Effector memory CD8-positive, alpha-beta T cell (primary cell): ENCODE measurements at places on chromosomes 7 and 10.

DNA sequence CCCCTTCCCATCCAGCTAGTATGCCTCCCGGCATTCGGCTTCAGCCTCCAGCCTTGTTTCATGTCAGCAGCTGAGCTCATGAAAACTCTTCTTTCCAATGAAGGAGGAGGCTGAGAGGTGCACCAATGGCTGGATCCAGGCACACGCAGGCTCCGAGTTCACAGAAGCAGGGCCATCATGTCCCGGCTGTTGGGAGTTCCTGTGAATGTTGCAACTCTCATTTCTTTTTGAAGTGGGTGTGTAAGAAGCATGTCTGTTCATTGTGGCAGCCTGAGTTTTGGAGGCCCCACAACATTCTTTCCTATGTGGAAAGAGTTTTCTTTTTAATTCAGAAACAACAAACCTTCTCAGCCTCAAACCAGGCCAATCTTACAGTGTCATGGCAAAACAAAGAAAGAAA is 89.7 kb downstream of the PTPRE start:
- H3K4me3 ChIP-seq = no peak overlapping the region
- peaks cover 58% of the 10 kb centered on the region for H3K27me3 ChIP-seq
- H3K36me3 ChIP-seq = no peaks in the 10 kb centered on the region
- peaks cover 4% of the 10 kb centered on the region for H3K4me1 ChIP-seq

DNA sequence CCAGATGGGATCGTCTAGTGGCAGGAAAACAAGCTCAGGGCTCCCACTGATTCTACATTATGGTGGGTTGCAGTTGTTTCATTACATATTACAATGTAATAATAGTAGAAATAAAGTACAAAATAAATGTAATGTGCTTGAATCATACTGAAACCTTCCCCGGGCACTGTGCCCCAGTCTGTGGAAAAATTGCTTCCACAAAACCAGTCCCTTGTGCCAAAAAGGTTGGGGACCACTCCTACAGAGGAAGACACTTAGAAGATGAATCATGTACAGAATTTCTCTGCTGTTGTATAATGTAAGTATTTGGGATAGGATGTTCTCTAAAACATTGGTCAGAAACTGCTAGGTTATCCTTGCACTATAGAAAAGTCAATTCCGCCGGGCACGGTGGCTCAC is 11.3 kb upstream of the PHYH start:
- no peak overlapping the region for H3K4me3 ChIP-seq
- H3K27ac ChIP-seq = no peak overlapping the region
- peaks cover 6% of the 10 kb centered on the region for H3K36me3 ChIP-seq
- H3K4me1 ChIP-seq = no peaks in the 10 kb centered on the region
- no peak for DNase-seq

GRCh38 chr7:50851451-50851850 is 68.8 kb upstream of the GRB10 start:
- H3K27ac ChIP-seq = no peak overlapping the region
- no peak overlapping the region for H3K4me3 ChIP-seq
- H3K4me1 ChIP-seq = no peaks in the 10 kb centered on the region
- no peak for DNase-seq
- H3K36me3 ChIP-seq = no peaks in the 10 kb centered on the region
- peaks cover 14% of the 10 kb centered on the region for H3K27me3 ChIP-seq

DNA sequence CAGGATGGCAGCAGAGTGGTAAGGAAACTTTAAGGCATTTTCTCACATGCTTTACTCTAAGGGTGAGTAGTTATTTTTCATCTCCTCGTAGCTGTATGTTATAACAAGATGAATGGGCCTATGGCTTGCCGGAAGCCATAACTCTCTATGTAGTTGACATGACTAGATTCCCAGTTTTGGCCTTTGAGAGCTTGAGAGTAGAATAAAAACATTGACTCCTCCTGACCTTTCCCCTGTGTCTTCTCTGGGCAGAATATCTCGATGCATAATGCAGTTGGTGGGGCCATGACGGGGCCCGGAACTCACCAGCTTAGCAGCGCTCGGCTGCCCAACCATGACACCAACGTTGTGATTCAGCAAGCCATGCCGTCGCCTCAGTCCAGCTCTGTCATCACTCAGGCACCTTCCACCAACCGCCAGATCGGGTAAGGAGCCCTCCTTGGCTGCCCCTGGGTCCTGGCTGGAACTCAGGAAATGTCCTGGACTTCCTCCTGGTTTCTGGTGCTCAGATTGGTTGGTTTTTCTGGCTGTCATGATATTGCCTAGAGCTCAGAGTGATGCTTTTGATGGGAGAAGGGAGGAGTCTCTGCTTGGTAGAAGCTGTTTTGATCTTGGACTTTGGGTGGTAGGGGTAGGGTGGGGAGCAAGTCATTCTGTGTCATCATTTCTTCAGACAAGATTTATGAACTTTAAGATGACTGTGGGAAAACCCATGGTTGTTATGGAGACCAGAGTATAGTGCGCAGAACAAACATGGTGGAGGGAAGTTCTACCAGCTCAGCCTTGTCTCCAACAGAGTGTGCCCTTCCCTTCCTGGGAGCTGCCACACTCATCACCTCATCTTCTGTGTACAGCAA is 158.0 kb downstream of the CREB5 start:
- no peak overlapping the region for H3K4me3 ChIP-seq
- H3K27me3 ChIP-seq = peaks cover 15% of the 10 kb centered on the region
- H3K4me1 ChIP-seq = no peaks in the 10 kb centered on the region
- no peak overlapping the region for H3K27ac ChIP-seq
- no peak for DNase-seq

GRCh38 chr7:22351878-22352277 is 5.1 kb downstream of the RAPGEF5 start:
- peaks cover 44% of the 10 kb centered on the region for H3K27me3 ChIP-seq

GRCh38 chr7:41067576-41067975 is 635.3 kb downstream of the INHBA start:
- no peaks in the 10 kb centered on the region for H3K36me3 ChIP-seq
- H3K27ac ChIP-seq = no peak overlapping the region
- no peak for DNase-seq

DNA sequence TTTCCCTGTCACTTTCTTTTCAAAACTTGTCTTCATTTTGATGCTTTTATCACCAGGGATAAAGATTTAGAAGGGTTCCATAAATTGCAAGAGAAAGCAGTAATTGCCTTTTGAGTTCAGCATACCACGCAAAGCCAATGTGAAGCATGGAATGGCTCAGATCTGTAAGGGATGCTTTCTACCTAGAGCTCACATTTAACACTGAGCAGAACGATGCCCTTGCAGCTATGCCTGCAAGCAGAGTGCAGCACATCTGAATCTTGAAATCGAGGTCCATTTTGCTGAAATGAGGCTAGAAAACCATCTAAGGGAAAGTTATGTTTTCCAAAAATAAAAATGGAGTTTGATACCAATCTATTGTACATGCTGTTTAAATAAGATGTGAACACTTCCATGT is 171.2 kb upstream of the CELF2 start:
- H3K4me1 ChIP-seq = no peaks in the 10 kb centered on the region
- H3K4me3 ChIP-seq = no peak overlapping the region
- peaks cover 70% of the 10 kb centered on the region for H3K27me3 ChIP-seq
- H3K27ac ChIP-seq = no peak overlapping the region
- H3K36me3 ChIP-seq = no peaks in the 10 kb centered on the region

DNA sequence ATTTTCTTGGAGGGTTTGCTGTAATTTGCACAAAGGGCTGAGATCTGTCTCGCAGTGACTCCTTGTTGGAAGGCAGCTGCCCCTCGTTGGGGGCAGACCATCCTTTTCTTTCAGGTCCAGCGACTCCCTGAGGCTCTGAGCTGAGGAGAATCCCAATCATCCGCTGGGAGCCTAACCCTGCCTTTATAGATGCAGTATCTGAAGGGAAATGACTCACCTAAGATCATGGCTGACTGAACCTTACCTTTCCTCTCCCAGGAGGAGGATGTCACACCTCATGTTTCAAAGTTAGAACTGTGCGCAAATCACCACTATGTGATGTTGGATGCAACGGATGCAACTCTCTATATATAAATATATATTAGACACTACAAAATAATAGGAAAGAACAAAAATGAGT is 36.4 kb upstream of the MXI1 start:
- H3K4me3 ChIP-seq = no peak overlapping the region
- H3K27ac ChIP-seq = no peak overlapping the region
- DNase-seq = no peak
- H3K4me1 ChIP-seq = peaks cover 26% of the 10 kb centered on the region
- H3K36me3 ChIP-seq = peaks cover 3% of the 10 kb centered on the region
- peaks cover 94% of the 10 kb centered on the region for H3K27me3 ChIP-seq

DNA sequence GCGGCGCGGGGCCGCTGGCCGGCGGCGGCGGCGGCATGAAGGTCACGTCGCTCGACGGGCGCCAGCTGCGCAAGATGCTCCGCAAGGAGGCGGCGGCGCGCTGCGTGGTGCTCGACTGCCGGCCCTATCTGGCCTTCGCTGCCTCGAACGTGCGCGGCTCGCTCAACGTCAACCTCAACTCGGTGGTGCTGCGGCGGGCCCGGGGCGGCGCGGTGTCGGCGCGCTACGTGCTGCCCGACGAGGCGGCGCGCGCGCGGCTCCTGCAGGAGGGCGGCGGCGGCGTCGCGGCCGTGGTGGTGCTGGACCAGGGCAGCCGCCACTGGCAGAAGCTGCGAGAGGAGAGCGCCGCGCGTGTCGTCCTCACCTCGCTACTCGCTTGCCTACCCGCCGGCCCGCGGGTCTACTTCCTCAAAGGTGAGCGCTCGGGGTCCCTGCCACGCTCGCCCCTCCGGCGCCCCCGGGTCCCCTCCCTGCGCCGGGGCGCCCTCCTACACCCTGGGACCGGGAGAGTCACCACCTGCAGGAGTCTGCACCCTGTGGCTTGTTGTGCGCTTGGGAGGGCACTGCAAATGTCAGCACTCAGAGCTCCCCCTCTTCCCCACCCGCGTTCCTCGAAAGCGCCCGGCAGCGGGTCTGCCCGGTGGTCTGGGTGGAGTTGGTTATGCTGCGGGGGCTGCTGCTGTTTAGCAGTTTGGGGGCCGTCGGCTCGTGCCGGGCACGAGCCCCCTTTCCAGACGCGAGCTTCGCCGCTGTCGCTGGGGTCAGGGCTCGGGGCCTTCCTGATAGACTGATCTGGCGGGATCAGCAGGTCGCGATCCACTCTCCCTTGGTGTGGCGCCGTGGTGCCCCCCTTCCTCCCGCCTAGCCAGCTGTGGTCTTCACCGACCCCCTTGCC is 627 bp downstream of the DUSP5 start:
- peaks cover 62% of the 10 kb centered on the region for H3K4me1 ChIP-seq
- H3K27ac ChIP-seq = peak overlapping the region; percentile 96
- H3K4me3 ChIP-seq = peak overlapping the region; percentile 86
- peaks cover 52% of the 10 kb centered on the region for H3K36me3 ChIP-seq
- DNase-seq = peak; percentile 57

GRCh38 chr10:95097805-95098204 is 28.5 kb upstream of the CYP2C8 start:
- no peak overlapping the region for H3K4me3 ChIP-seq
- DNase-seq = no peak
- H3K27ac ChIP-seq = no peak overlapping the region
- H3K4me1 ChIP-seq = no peaks in the 10 kb centered on the region
- H3K27me3 ChIP-seq = no peaks in the 10 kb centered on the region

GRCh38 chr10:132023092-132023811 is 41.5 kb upstream of the BNIP3 start:
- H3K27me3 ChIP-seq = peaks cover 40% of the 10 kb centered on the region
- no peak overlapping the region for H3K27ac ChIP-seq
- H3K36me3 ChIP-seq = no peaks in the 10 kb centered on the region
- peak; percentile 69 for DNase-seq
